Adipocyte (in vitro differentiated cells): ENCODE measurements at places on chromosomes 6 and 20.

GRCh38 chr6:155033021-155033791, 38.1 kb downstream of the TIAM2 start:
- no peak for DNase-seq

DNA sequence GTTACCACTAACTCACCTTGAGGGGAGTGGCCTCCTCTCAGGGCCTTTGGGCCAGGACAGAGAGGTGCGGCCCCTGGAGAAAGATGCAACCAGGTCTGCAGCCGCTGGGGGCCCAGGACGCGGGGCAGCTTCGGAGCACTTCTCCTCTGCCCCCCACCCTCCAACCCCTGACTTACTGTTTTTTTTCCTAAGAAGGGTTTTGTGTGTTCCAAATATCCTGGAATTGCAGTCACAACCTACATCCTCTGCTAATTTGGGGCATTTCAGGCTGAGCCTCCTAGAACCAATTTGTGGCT, 1.7 kb downstream of the LINC00237 start:
- no peak for DNase-seq

- no peak for DNase-seq
These were observed 427.3 kb downstream of the KIF16B start for GRCh38 chr20:16145919-16146318.

- no peak for DNase-seq
These were observed 94.2 kb upstream of the ATXN1 start for GRCh38 chr6:16855460-16855859.
